Naive thymus-derived CD8-positive, alpha-beta T cell (primary cell): ENCODE measurements at places on chromosomes 6 and 20. TPM values are rescaled to one million over a fixed set of nuclear protein-coding genes. Genes with fewer than 3 reads are reported as not detected.

The FAM162B gene
- not detected for polyA plus RNA-seq

The DNAH8 gene
- polyA plus RNA-seq = not detected

GRCh38 chr6:104486035-104486434 lies 373.7 kb downstream of the HACE1 start:
- DNase-seq = no peak
- H3K27me3 ChIP-seq = peaks cover 3% of the 10 kb centered on the region
- no peak overlapping the region for H3K4me3 ChIP-seq
- H3K4me1 ChIP-seq = no peaks in the 10 kb centered on the region
- H3K36me3 ChIP-seq = no peaks in the 10 kb centered on the region
- no peak overlapping the region for H3K27ac ChIP-seq

DNA sequence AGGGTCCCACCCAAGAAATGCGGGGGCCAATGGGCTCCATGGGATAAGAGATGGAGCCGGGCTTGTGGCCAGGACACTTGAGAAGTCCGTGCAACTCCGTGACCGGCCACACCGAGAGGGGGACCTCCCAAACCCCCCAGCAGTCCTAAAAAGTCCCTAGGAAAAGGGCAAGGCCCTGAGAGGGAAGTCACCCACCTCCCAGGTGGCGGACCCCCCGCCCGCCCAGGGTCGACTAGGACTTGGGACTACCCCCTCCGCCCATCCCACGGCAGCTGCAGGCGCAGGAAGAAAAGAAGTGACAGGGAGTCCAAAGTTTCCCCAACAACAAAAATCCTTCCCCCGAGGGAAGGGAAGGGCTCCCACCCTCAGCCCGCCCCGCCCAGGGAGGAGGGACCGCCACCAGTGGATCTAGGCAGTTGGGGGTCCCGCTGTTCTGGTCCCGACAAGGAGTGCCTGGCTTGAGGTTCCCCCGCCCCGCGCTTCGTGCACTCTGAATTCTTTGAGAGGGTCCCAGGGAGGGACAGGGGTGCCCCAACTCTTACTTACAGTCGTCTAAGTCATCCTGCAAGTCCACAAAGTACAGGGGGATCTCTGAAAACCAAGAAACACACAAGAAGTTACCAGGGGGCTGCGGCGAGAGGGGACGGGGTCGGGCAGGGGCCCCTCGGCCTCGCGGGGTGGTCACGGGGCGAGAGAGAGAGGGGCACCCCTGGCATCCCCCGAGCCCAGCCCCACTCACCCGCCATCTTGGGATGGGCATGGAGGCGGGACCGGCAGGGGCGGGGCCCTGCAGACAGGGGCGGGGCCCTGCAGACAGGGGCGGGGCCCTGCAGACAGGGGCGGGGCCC lies 611 bp upstream of the RAB22A start:
- peak overlapping the region; percentile 73 for H3K4me3 ChIP-seq
- H3K27me3 ChIP-seq = no peaks in the 10 kb centered on the region
- peaks cover 10% of the 10 kb centered on the region for H3K36me3 ChIP-seq
- peaks cover 52% of the 10 kb centered on the region for H3K4me1 ChIP-seq
- DNase-seq = peak; percentile 80

The CST9L gene
- polyA plus RNA-seq = not detected

The SNPH gene
- 6.3 TPM for polyA plus RNA-seq

DNA sequence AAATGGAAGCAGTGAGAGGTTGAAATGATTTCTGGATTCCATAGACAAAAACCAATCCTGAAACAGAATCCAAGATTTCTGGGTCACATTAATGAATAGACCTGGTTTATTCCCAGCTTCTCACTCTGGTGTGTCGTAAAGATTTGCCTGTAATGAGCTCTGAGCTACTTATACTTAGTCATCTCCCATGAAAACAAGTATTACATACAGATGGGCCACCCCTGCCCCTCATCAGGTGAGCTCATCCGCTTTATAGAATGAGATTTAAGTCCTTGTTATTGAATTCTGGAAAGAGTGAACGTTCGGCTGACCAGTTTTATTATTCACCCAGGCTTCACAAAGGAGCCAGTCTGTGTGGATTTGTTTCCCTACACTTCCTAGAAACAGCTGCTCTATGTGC lies 47.1 kb upstream of the TMEM181 start:
- H3K36me3 ChIP-seq = peaks cover 7% of the 10 kb centered on the region
- H3K27ac ChIP-seq = no peak overlapping the region
- H3K4me3 ChIP-seq = no peak overlapping the region
- no peak for DNase-seq

DNA sequence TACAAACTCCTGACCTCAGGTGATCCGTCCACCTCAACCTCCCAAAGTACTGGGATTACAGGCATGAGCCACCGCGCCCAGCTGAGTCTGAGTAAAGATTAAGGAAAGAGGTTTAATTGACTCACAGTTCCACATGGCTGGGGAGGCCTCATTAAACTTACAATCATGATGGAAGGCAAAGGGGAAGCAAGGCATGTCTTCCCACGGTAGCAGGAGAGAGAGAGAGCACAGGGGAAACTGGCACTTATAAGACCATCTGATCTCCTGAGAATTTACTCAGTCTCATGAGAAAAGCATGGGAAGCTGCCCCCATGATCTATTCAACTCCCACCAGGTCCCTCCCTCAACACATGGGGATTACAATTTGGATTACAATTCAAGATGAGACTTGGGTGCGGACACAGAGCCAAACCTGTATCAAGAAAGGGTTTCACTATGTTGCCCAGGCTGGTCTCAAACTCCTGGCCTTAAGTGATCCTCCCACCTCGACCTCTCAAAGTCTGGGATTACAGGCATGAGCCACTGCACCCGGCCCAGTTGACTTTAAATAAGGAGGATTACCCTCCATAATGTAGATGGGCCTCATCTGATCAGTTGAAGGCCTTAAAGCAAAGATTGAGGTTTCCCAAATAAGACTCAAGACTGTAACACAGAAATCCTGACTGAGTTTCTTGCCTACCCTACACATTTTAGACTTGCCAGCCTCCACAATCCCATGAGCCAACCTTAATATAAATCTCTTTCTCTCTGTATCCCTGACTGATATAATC lies 13.1 kb upstream of the PEX7 start:
- H3K27me3 ChIP-seq = no peaks in the 10 kb centered on the region
- no peak overlapping the region for H3K27ac ChIP-seq
- no peak overlapping the region for H3K4me3 ChIP-seq
- no peaks in the 10 kb centered on the region for H3K4me1 ChIP-seq
- no peak for DNase-seq

DNA sequence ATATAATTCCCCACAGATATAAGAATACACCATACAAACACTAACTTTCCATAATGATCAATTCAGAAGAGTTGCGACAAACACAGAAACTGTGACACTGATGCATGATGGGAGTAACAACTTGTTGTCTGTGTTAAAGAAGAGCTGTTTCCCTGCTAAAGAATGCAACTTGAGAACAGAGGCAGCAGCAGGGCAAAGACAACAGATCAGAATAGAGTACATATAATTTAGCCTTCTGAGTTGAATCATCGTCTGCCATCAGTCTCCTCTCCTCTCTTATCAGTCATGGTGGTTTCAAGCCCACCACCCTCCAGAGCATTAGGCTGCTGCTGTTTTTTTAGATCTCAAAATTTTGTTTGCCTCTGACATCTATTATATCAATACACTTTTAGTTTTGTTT lies 280.4 kb downstream of the UBE3D start:
- no peaks in the 10 kb centered on the region for H3K36me3 ChIP-seq
- peaks cover 27% of the 10 kb centered on the region for H3K27me3 ChIP-seq
- H3K4me3 ChIP-seq = no peak overlapping the region
- no peaks in the 10 kb centered on the region for H3K4me1 ChIP-seq
- no peak overlapping the region for H3K27ac ChIP-seq
- no peak for DNase-seq

- H3K4me1 ChIP-seq = peaks cover 23% of the 10 kb centered on the region
- peaks cover 62% of the 10 kb centered on the region for H3K27me3 ChIP-seq
- DNase-seq = no peak
- H3K4me3 ChIP-seq = no peak overlapping the region
Measured at GRCh38 chr6:30446259-30446658, 43.0 kb upstream of the HLA-E start.

The CST7 gene
- 21.3 TPM for polyA plus RNA-seq

The TSHZ2 gene
- 0.63 TPM for polyA plus RNA-seq

GRCh38 chr20:18973529-18974173 lies 160.1 kb downstream of the SCP2D1 start:
- H3K4me1 ChIP-seq = no peaks in the 10 kb centered on the region
- no peaks in the 10 kb centered on the region for H3K27me3 ChIP-seq
- DNase-seq = no peak
- H3K4me3 ChIP-seq = no peak overlapping the region
- no peak overlapping the region for H3K27ac ChIP-seq

The DCDC2 gene
- polyA plus RNA-seq = not detected
